ENCODE measurements at places on chromosomes 12 and 14.
A peak's percentile ranks its signal among the peaks of the same experiment; 100 is the strongest.

- peak; percentile 61 for DNase-seq
These were observed 830 bp downstream of the PPP4R3A start for GRCh38 chr14:91509083-91509877.

DNA sequence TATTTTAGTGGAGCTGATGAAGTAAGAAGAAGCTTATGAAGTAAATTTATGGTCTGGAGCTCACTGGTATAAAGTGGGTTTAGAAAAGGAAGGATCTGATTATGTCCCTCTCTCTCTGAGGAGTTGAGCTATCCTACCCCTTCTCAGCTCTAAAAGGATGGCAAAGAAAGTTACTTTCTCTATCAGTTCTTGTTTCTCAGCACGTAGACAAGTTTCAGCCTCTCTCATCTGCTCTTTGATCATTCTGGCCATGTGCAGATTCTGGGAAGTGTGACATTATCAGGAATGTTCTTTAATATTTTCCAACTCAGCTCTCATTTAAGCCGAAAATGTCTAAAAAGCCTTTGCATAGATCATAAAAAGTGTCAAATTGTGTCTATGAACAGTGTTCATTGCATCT is 5.8 kb upstream of the EGLN3 start:
- DNase-seq = no peak

GRCh38 chr12:24746006-24746671 is 202.8 kb downstream of the BCAT1 start:
- DNase-seq = no peak

DNA sequence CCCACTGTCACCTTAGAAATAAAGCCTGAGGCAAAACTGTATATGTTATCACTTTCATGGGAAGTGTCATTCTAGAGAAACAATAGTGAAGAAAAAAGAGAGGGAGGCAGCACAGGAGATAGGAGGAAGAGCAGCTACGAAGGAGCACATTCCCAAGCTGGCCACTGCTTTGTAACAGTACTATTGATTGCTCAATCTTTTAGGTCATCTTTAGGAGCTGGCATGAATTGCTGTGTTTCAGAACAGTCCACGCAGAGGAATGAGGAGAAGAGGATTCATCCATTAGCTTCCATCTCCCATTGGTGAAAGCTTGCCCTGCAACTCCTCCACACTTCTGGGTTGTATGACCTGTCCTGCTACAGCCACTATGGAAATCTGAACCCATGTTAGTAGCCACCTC is 372.5 kb upstream of the DDHD1 start:
- no peak for DNase-seq

DNA sequence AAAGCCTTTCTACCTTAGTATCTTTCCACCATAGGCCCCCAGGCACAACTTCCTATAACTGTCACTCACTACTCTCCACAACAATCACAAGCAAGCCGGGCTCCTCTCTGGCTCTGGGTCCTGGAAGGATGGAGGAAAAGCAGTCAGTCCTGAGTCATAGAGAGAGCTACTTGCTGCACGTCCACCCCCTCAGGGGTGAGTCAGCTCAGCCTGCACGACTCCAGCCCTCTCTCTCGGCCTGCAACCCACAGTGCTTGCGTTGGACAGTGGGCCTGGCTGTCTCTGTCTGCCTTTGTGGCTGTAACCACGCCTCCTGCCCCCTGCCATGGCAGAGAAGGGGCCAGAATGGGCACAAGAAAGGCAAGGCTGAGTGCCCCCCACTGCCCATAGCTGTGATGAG is 154.1 kb upstream of the FKBP4 start:
- no peak for DNase-seq

- no peak for DNase-seq
These were observed 5.3 kb downstream of the SSTR1 start for GRCh38 chr14:38213001-38213400.

GRCh38 chr12:96186607-96187301 is 7.4 kb upstream of the ELK3 start:
- DNase-seq = no peak
